ENCODE measurements at places on chromosomes 6 and 20. TPM values are rescaled to one million over a fixed set of nuclear protein-coding genes. Genes with fewer than 3 reads are reported as not detected.

The SLC26A8 gene
- not detected for total RNA-seq

The ZBP1 gene
- not detected for total RNA-seq

The MCCD1 gene
- total RNA-seq, result not detected

The FILIP1 gene
- total RNA-seq, result 0.52 TPM

The LGSN gene
- 2.3 TPM for total RNA-seq

The DEFB132 gene
- total RNA-seq, result not detected

Data from A549 treated with ZK216348 at 1 μM for 4 hours (cell line).